Osteoblast (primary cell): ENCODE measurements at places on chromosomes 4 and X.

DNA sequence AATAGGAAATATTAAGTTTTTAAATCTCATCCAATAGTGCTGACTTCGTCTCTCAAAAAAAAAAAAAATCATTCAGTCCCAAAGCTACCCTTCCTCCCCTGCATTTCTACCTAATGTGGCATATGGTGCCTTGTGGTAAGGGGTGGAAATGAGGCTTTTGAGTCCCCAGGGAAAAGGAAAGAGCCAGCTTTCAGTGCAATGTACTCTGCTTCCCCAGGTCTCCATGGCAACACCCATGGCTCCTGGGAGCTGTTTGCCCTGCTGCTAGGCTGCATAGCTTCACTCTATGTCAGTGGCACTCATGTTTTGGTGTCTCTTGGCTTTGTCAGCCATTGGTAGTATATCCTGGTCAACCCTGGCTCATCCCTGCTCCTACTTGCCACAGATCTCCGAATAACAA is 175.9 kb downstream of the SLC39A8 start:
- DNase-seq: no peak

DNA sequence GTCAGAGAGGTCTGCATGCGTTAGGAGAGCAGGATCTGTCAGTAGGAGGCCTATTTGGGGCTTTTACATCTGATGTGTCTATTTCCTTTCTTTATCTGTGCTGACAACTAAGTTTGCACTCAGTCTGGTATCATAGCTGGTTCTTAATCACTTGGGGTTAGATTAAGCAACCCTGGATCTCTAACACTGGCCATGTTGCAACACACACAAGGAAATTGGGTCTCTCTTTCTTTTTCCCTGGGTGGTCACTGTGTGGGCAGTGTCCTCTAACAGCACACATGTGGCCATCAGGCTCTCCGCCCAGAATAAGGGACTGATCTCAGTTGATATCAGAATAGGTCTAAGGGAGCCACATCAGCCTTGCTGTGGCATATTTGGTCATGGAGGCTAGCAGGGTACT is 38.9 kb downstream of the IGFBP7 start:
- DNase-seq: no peak

- no peak for DNase-seq
These were observed 148.9 kb downstream of the STIM2 start for GRCh38 chr4:27009539-27009938.

DNA sequence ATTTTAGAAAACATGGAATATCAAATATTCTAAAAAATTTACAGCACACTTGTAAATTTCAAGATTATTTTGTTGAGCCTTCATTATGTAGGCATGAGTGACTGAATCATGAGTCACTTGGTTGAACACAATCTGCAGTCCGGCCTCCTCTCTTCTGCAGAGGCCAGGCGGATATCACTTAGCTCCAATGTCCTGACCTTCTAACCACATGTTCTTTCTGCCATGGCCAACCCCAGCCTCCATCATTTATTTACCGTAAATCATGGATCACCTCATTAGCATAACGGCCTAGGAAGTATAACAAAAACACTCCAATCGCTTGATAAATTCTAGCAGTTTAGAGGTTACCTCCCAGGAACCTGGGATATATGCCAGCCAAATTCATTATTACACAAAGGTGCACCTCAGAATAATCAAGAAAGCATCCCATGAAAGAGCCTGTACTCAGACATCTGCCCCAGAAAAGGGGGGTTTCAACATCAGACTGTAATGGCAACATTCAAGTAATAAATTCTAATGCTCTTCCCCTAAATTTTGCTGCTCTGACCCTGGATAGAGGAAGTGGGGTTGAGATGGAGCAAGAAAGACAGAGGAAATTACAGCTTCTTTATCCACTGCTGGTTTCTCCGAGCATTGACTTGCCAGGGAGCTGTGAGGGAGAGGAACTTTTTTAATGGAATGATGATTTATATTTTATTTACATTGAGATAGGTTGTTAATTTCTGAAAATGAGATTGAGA is 2153.6 kb upstream of the AGA start:
- no peak for DNase-seq

DNA sequence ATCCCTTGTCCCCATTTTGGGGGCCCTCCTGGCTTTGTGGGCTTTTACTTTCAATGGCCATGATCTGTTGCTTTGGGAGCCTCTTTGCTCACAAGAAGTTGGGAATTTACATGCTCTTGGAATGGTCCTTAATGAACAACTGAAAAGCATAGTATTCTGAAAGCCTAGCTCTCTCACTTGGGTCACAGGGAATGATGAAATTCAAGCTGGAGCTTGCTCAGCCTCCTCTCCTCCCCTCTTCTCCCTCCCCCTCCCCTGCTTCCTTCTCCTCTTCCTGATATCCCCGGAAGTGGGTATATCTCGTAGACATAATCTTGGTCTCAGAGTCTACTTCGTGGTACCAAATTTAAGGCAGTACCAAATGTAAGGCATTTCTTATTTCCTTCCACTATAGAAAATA is 400.6 kb upstream of the NR3C2 start:
- DNase-seq: no peak

DNA sequence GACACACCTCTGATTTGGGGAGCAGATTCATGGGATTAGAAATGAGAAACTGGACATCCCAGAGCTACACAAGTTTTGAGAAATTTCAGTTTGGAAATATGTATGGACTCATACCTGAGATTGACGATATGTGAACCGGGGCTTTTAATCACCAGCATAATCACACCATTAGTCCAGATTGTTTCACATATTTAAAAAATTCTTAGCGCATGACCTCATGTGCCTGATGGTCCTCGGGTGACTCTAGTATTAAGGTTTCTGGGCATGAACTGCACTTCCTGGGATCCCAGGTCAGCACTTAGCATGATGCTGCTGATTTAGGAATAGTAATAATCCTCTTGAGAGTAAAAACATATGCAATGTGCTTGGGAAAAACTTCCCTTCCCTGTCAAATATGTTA is 91.9 kb upstream of the BCOR start:
- DNase-seq: no peak

GRCh38 chrX:4094926-4095325 is 381.5 kb upstream of the PRKX start:
- no peak for DNase-seq

- no peak for DNase-seq
These were observed 17.4 kb downstream of the CCNG2 start for GRCh38 chr4:77174426-77174825.

GRCh38 chr4:74311696-74312313 is 3.5 kb downstream of the EPGN start:
- DNase-seq: peak; percentile 49

- DNase-seq: no peak
These were observed 215.9 kb upstream of the GIMD1 start for GRCh38 chr4:106584337-106584989.

GRCh38 chr4:74768857-74769525 is 25.3 kb downstream of the BTC start:
- no peak for DNase-seq

- peak; percentile 65 for DNase-seq
These were observed 823 bp upstream of the MAN2B2 start for GRCh38 chr4:6573986-6574746.

DNA sequence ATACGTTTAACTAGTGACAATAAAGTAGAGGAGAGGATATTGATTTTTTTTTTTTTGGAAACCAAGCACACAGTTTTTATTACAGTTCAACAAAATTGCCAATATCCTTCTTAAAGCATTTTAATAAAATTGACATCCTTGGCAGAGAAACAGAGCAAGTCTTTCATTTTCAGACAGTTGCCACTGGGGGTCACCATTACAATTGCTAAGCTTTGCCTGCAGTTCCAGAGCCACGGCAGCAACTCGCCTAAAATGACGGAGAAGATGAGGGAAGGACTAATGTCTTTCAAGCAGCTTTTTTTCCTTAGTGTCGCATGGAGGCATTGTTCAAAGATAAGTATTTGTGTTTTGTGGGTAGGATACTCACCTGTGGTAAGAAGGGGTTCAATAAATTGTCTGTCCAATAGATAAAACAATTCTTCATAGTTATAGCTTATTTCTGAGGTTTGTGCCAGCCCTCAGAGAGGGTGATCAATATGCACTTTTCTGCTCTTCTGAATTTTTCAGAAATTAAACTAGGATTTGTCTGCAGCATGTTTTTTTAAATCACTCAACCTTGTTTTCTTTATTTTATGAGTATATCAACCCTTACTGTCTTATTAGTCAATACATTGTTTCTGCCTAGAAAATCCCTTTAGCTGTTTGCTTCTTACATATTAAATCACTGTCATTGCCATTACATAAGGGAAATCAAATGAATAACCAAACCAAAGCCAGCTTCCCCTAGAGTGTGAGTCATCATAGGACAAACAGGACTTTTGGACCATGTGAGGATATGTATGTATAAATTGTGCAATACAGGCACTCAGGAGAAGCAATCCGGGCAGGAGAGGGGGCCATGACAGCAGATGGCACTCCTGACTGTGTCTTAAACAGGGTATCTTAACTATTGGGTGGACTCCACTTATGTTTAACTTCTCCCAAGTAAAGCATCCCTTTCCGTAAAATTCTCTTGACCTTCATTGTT is 508.1 kb upstream of the ARX start:
- DNase-seq: no peak

DNA sequence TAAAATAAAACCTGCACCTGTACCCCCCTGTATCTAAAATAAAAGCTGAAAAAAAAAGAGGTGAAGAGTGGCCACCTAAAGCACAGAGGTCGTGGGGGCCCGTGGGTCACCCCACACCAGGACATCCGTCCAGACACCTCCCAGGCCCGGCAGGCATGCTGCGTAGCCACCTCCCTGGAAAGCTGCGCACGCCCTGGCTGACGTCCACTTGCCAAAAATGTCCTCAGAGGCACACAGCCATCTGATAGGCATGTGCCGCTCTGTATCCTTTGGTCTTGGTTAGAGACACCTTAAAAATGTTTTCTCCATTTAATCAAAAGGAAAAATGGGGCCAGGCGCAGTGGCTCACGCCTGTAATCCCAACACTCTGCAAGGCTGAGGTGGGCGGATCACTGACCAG is 17.7 kb downstream of the FAM53A start:
- DNase-seq: peak; percentile 57

DNA sequence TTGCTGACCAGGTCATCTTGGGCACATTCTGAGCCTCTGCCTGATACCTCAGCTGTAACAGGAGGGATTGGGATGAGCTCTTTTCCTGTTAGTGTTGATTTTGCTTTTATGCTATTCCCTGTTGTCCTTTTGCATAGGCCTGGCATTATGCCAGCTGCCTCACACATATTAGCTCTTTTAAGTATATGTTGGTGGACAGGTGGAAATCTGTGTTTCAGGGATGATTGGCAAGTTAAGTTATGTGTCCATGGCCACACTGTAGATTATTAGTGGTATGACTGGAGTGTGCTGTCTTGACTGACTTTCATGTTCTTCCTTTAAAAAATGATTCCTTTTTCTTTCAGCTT is 28.9 kb downstream of the NSD2 start:
- no peak for DNase-seq

- no peak for DNase-seq
These were observed 7.2 kb downstream of the USP11 start for GRCh38 chrX:47239898-47240545.
